SJCRH30 (cell line): ENCODE measurements at places on chromosomes 13 and 19. TPM values are rescaled to one million over a fixed set of nuclear protein-coding genes. Genes with fewer than 3 reads are reported as not detected.
A peak's percentile ranks its signal among the peaks of the same experiment; 100 is the strongest.

DNA sequence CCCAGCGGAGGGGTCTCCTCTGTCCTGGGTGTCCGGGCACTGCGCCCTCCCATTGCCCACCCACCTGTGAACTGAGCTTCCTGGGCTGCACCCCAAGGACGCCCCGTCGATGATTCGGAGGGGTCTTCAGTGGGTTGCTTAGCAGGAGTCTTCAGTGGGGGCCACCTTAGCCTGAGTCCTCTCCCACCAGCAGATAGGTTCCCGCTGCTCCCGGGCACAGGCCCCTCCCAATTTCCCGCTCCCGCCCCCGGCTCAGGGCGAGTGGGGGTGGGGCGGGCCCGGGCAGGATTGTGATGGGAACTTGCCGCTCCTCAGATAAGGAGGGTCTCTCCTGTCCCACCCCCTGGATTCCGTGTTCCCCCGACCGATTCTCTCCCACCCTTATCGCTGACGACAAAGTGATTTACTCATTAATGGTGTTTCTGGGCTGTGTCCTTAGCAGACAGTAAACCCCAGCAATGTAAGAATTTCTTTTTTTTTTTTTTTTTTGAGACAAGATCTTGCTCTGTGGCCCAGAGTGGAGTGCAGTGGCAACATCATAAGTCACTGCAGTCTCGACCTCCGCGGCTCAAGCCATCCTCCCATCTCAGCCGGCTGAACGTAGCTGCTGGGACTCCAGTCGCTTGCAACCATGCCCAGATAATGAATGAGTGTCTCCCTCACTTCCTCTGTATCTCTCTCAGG, 655 bp upstream of the S1PR5 start:
- peak; percentile 57 for DNase-seq

DNA sequence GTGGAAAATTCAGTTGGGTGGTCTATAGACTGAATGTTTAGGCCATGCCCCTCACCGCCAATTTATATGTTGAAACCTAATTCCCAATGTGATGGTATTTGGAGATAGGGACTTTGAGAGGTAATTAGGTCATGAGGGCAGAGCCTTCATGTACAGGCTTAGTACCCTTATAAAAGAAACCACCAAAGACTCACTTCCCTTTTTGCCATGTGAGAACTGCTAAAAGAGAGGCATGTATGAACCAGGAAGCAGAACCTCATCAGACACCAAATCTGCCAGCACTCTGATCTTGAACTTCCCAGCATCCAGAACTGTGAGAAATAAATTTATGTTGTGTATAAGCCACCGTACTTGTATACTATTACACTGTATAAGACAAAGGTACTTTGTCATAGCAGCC, 40.6 kb downstream of the UQCRFS1 start:
- no peak for DNase-seq

DNA sequence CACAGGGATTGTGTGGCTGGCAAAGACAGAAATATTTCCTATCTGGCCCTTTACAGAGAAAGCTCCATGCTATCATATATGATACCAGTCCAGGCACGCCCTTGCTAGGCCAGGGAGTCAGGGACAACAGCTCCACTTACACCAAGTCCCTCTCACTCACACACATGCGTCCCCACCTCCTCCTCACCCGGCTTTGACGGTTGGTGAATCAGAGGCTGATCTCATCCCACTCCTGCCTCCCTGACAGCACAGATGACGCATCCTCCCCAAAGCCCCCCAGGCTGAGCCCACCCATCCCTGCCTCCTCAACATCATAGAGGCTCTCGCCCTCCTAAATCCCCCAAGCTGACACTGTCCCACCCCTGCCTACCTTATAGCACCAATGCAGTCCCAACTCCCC, 62.7 kb downstream of the F2RL3 start:
- no peak for DNase-seq

DNA sequence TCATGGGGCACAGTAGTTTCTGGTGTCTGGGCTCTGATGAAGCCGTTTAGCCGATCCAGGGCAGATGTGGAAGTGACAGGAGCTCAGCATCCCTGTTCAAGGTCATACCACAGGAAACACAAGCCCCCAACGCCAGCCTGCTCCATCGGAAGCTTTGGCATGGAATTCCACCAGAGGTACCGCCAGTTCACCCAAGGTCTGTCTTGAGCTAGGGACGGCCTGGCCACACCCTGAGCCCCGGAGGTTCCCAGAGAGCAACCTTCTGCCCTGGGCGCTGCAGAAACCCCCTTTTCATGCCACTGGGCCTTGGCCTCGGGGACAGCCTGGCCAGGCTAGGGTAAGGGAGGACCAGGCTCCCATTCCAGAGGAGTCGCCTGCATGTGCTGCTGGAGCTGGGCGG, 39.4 kb upstream of the TPM4 start:
- DNase-seq: no peak

GRCh38 chr13:72259528-72259927, 392.5 kb upstream of the DACH1 start:
- DNase-seq: no peak

GRCh38 chr13:30679483-30680330, 55.6 kb upstream of the ALOX5AP start:
- peak; percentile 70 for DNase-seq

- no peak for DNase-seq
Measured at GRCh38 chr19:13707915-13708314, 56.4 kb upstream of the MRI1 start.

DNA sequence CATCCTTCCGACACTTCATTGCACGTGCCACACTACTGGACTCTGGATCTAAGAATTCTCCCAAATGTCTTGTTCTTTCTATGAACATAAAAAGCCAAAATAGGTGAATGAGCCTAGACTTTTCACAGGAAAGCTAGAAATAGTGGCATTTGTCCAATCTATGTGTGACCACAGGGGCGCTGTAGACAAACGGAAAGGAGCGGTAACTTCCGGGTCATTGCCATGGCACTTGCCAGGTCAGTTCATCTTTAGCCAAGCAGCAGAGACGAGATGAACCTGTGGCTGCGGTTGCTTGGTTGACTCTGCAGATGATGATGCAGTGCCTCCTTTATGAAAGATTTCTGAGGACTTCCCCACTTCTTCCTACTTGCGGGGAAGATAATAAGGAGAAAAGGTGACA, 65.6 kb downstream of the ADGRE1 start:
- DNase-seq: no peak

DNA sequence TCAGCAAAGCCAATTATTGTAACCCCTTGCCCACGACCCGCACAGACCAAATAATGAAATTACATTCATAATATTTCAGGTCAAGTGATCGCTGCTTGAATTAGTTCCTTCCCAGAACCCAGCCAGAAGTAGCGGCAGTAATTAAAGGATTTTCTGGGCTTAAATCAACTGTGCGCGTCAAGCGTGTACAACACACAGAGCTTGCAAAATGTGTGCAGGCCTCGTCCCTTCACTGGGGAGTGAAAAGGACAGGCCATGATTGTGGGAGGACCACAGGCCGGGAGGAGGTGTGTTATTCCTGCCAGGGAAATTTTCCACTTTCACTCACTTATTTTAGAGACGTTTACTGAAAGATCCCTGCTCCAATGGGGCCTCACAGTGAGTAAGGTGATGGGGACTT, 84.9 kb downstream of the CHST8 start:
- no peak for DNase-seq

- peak; percentile 23 for DNase-seq
Measured at GRCh38 chr19:56969759-56970178, 129.2 kb upstream of the PEG3 start.

- DNase-seq: no peak
Measured at GRCh38 chr13:107960301-107960700, 255.0 kb downstream of the LIG4 start.

- DNase-seq: no peak
Measured at GRCh38 chr13:67554286-67554685, 324.1 kb upstream of the PCDH9 start.

GRCh38 chr19:10184636-10185035, 10.1 kb downstream of the DNMT1 start:
- DNase-seq: no peak

- no peak for DNase-seq
Measured at GRCh38 chr19:21883516-21883915, 47.5 kb upstream of the ZNF43 start.

DNA sequence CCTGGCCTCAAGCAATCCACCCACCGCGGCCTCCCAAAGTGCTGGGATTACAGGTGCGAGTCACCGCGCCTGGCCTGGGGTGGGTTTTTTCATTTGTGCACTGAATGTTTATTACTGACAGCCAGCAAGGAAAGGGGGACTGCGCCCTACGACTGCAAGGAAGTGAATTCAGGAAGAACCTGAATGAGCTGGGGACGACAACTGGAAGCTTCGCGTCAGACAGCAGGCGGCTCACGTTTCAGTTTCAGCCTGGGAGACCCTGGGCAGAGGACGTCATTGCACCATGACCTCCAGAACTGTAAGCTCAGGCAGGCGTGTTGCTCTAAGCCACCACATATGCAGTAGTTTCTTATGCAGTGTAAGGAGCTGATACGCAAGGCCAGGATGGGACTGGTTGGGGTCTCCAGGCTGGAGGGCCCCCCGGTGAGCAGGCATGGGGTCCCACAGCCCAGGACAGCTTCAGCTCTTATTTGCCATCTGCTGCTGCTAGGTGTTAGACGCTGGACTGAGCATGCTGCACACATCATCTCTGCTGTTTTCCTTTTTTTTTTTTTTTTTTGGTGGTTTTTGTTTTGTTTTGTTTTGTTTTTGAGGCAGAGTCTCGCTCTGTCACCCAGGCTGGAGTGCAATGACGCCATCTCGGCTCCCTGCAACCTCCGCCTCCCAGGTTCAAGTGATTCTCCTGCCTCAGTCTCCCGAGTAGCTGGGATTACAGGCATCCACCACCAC, 66.6 kb downstream of the GADD45B start:
- peak; percentile 84 for DNase-seq

GRCh38 chr19:39372047-39372802, 18.7 kb downstream of the PAF1 start:
- DNase-seq: no peak

- DNase-seq: no peak
Measured at GRCh38 chr13:50585674-50586413, 257.6 kb downstream of the DLEU7 start.

GRCh38 chr19:34155686-34156085, 16.6 kb upstream of the LSM14A start:
- DNase-seq: no peak

GRCh38 chr19:31894451-31894850, 451.0 kb upstream of the ZNF507 start:
- no peak for DNase-seq

GRCh38 chr13:36820222-36820621, 1.2 kb downstream of the RFXAP start:
- DNase-seq: no peak

GRCh38 chr13:44211286-44211685, 162.3 kb upstream of the SERP2 start:
- DNase-seq: no peak

- DNase-seq: no peak
Measured at GRCh38 chr13:53800011-53800410, 771.4 kb downstream of the OLFM4 start.

- DNase-seq: peak; percentile 76
Measured at GRCh38 chr13:26707122-26708006, 53.2 kb downstream of the GPR12 start.

- peak; percentile 59 for DNase-seq
Measured at GRCh38 chr13:23986619-23987018, 89.3 kb upstream of the C1QTNF9B start.

GRCh38 chr19:13604902-13605586, 98.8 kb upstream of the CACNA1A start:
- DNase-seq: no peak

DNA sequence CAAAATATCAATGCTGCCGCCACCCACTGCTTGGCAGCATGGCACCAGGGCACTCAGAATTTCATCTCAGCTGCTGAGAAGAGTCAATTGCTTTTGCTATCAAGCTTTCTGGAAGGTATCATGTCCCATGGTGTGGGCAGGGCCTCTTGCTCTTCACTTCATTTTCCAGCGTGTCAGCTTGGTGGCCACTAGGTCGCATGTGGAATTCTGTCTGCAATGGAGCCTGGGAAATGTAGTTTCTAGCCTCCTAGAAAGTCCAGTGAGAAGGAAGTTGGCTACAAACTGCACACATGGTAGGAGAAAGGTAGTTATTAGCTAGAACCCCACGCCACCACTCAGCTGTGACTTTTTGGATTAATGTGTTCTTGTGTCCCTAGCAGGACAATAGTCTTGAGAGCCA, 105.3 kb downstream of the MYO16 start:
- peak; percentile 4 for DNase-seq

DNA sequence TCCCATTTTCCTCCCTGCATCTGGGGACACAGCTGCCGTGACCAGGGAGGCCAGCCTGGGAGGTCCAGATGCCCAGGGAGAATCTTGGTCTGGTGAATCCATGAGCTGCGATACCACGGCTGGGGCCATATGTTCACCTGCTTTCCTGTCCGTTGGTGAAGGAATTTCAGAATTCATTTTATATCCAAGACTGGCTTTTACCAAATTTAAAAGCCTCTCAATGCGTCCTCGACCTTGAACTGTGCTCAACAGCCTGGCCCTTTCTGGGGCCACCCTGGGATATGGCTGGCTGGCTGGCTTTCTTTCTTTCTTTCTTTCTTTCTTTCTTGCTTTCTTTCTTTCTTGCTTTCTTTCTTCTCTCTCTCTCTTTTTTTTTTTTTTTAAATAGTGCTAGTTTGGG, 22.2 kb upstream of the GDF15 start:
- peak; percentile 59 for DNase-seq

DNA sequence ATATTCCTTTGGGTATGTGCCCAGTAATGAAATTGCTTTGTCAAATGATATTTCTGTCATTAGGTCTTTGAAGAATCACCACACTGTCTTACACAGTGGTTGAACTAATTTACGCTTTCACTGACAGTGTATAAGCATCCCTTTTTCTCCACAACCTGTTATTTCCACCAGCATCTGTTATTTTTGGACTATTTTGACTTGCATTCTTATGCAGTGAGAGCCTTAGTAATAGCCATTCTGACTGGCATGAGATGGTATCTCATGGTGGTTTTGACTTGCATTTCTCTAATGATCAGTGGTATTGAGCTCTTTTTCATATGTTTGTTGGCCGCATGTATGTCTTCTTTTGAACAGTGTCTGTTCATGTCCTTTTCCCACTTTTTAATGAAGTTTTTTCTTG, 92.0 kb upstream of the SPATA13 start:
- DNase-seq: no peak

Gene IRGC
- not detected in 2 replicates for total RNA-seq

Gene FAM124A
- 0.45 and 0.73 TPM in 2 replicates for total RNA-seq

Gene IGFL1
- not detected in 2 replicates for total RNA-seq

Gene IGLON5
- total RNA-seq: not detected in 2 replicates

Gene PEX11G
- not detected in 2 replicates for total RNA-seq

Gene CACNA1A
- 0.12 TPM in 1 of 2 replicates, not detected in the other for total RNA-seq

Gene FCHO1
- total RNA-seq: 2.8 and 3.0 TPM in 2 replicates

Gene UNC13A
- total RNA-seq: 0.02 TPM in 1 of 2 replicates, not detected in the other

Gene PTBP1
- 232 TPM in 2 replicates for total RNA-seq

Gene URAD
- total RNA-seq: not detected in 2 replicates
